ENCODE measurements at places on chromosomes 12 and 14.

DNA sequence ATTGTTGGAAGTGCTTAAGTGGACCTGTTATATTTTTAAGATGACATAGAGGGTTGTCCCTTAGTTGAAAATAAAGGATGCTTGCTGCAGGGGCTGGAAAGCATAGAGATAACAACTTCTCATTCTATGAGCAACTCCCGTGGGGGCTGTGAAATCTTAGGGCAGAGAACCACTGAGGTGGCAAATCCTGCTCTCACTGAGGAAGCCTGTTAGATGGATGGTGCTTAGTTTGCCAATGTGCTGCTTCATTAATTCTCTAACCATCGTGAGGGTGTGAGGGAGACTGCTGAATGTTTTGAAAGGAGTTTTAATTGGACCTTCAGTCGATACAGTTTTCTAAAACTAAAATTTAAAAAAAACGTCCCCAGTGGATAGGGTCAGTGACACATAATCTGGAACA, 46.5 kb downstream of the PTPRO start:
- DNase-seq: no peak

GRCh38 chr12:89781156-89781555, 72.5 kb upstream of the ATP2B1 start:
- no peak for DNase-seq

DNA sequence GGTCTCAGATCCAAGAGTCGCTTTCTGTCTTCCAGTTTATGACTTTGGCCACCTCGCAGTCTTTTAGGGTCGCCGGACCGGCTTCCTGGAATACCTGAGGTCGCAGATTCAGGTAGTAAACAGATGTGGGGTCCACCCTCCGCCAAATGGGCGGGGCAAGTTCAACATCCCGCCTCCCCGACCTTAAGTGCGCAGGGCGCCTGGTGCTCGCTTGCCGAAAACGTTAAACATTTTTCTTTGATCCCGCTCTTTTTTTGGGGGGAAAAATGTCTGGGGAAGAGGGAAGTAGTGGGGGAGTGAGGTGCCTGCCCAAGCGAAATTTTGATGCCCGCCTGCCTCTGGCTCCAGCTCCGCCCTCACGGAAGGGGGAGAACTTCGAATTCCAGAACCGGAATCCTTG, 73.9 kb upstream of the TBX5 start:
- DNase-seq: peak; percentile 53

DNA sequence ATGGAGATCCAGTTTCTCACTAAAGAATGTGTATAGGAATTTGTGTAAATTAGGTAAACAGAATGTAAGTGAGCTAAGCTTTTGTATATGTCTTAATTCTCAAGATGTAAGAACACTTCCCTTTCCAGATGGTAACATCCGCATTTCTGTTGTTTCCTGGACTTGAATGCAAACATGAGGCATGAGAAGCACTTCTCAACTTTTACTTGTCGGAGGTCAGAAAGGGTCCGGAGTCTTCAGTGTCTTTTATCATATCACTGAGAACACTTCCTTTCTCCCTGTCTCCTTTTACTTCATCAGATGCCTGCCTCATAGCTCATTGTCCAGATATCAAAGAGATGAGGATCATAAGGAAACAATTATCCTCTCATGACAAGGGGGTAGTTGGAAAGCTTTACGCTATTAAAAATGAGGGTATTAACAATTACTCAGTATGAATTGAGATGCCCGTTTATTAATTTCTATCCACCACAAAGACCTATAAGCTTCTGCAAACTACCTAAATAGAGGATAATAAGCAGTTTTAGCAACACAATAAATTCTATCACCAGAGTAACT, 214.1 kb upstream of the FLRT2 start:
- peak; percentile 64 for DNase-seq

GRCh38 chr12:120584343-120585149, 3.3 kb upstream of the POP5 start:
- peak; percentile 23 for DNase-seq

GRCh38 chr12:116687888-116688287, 50.0 kb downstream of the SPRING1 start:
- peak; percentile 79 for DNase-seq

DNA sequence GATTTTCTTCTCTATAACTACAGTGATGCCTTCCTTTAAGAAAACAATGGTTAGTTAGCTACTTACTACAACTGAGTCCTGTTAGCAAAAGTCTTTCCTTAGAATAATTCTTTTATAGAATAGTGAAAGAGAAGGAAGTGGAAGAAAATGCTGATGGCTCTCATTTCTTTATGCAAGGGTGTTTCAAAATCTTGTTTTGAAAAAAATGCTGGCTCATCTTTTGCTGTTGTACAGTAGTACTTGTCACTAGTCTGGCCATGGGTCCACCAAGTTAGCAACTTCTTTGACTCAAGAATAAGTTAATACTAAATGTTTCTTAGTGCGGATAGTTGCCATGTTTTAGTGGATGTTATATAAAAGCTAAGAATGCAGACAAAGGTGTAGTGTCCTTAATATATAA, 225.4 kb downstream of the PTPRO start:
- DNase-seq: no peak

GRCh38 chr14:102088012-102088792, 1.4 kb upstream of the HSP90AA1 start:
- peak; percentile 34 for DNase-seq

GRCh38 chr12:122724641-122725243, 5.9 kb downstream of the HCAR1 start:
- DNase-seq: no peak

DNA sequence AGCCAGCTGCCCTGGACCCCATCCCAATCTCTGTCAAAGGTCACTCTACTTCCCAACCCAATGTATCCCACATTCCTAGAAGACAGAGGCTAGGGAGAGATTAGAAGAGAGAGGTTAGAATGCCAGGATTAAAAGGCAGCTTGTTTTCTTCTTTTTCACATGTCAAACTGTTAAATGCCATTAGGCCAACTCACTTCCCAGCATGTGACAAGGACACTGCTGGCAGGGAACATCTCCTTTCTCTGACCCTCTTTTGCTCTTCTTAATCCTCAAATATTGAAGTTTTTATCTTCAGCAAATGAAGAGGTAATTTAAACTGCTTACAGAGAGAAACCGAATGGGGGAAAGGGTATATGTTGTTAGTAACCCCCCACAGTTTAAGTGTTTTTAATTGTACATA, 89.1 kb downstream of the BBS10 start:
- DNase-seq: no peak

GRCh38 chr12:53761306-53761705, 9.5 kb upstream of the CISTR start:
- DNase-seq: no peak

DNA sequence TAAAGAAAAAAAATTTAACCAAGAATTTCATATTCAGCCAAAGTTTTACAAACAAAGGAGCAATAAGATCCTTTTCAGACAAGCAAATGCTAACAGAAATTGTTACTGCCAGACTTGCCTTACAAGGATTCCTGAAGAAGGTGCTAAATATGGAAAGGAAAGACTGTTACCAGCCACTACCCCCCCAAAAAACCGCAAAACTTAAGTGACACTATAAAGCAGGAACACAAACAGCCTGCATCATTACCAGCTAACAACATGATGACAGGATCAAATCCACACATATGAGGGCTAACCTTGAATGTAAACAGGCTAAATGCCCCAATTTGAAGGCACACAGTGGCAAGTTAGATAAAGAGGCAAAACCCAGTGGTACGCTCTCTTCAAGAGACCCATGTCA, 55.7 kb downstream of the APOBEC1 start:
- no peak for DNase-seq

DNA sequence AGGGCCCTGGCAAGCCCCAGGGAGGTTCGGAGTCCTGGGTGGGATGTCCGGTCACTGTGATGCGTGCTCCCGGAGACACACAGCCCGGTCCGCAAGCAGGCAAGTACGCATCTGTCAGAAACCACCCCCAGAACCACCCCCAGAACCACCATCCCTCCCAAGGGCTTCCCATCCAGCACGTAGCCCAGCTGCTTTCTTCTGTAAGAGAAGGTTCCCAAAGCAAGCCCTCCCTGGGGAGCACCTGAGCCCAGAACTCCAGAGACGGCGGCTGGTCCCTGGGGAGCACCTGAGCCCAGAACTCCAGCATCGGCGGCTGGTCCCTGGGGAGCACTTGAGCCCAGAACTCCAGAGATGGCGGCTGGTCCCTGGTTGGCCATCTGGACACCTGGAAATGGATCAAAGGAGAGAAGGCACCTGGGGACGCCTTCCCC, 2.6 kb upstream of the FBRSL1 start:
- DNase-seq: no peak

DNA sequence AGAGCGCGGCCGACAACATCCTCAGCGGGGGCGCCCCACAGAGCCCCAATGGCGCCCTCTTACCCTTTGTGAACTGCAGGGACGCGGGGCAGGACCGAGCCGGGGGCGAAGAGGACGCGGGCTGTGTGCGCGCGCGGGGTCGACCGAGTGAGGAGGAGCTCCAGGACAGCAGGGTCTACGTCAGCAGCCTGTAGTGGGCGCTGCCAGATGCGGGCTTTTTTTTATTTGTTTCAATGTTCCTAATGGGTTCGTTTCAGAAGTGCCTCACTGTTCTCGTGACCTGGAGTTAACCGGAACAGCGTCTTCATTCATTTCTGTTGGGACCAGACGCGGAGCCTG, 103.8 kb upstream of the FKBP4 start:
- peak; percentile 69 for DNase-seq

- DNase-seq: no peak
Measured at GRCh38 chr12:49563951-49564685, 3.8 kb downstream of the MCRS1 start.

GRCh38 chr12:75672200-75672599, 160.8 kb upstream of the KRR1 start:
- no peak for DNase-seq

GRCh38 chr14:84789012-84789411, 740.9 kb upstream of the FLRT2 start:
- no peak for DNase-seq

GRCh38 chr12:65715961-65716360, 108.3 kb upstream of the HMGA2 start:
- DNase-seq: no peak

GRCh38 chr12:14417715-14418114, 52.2 kb downstream of the ATF7IP start:
- DNase-seq: peak; percentile 85

- peak; percentile 48 for DNase-seq
Measured at GRCh38 chr12:49367381-49368239, at the start of gene SPATS2. TSS of gene SPATS2 (plus strand) at chr12:49367462. CDS start at chr12:49461013, 93,551 bp downstream.

GRCh38 chr12:102343361-102344121, 136.8 kb downstream of the IGF1 start:
- no peak for DNase-seq

- no peak for DNase-seq
Measured at GRCh38 chr12:131737150-131737827, 26.4 kb downstream of the SFSWAP start.

GRCh38 chr12:41061192-41061591, 126.9 kb upstream of the PDZRN4 start:
- DNase-seq: no peak

GRCh38 chr12:110029290-110029815, 19.0 kb downstream of the C12orf76 start:
- DNase-seq: no peak

DNA sequence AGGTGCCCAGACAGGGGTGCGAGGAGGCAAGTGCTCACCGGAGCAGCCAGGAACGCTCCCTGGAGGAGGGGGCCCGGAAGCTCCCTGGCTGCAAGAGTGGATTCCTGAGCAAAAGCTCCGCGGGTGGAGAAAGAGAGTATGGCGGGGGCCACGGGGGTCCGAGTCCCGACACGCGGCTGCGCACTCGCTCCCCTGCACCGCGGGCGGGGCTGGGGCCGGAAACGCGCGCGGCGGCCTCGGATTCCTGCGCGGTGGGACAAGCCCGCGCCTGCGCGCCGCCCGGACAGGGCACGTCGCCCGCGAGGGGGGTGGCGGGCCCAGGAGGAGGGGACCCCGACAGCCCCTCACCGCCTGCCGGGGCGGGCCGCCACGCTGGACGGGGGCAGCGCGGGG, 27.8 kb upstream of the GPR132 start:
- DNase-seq: peak; percentile 68

- DNase-seq: no peak
Measured at GRCh38 chr12:12992418-12993130, 7.5 kb downstream of the HEBP1 start.

GRCh38 chr12:46494424-46494823, 121.9 kb upstream of the SLC38A2 start:
- DNase-seq: no peak

- no peak for DNase-seq
Measured at GRCh38 chr12:3191450-3191849, 114.3 kb downstream of the TSPAN9 start.
